Fibroblast of skin of scalp (primary cell): ENCODE measurements at places on chromosomes 3 and 15.
A peak's percentile ranks its signal among the peaks of the same experiment; 100 is the strongest.

- peak; percentile 17 for DNase-seq
These were observed 135.4 kb upstream of the CBLB start for GRCh38 chr3:106004137-106004681.

GRCh38 chr3:63670544-63670943 lies 18.1 kb downstream of the SNTN start:
- DNase-seq, result no peak

DNA sequence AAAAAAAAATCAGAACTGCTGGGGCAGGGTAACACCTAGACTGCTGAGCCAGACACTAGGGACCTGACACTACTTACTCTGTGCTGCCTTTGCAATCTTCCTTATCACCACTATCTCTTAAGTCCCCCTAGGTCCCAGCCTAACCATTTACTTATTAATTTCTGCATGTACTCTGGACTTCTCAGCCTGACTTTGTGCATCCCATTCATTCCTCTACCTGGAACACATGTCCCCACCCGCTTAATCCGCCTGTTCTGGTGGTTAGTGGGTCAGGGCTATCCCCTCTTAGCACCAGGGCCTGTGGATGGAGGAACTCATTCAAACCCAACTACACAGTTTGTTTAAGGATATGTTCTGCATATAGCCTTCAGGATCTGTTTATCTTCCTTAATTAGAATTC lies 5.0 kb upstream of the CACNA1D start:
- DNase-seq, result no peak

DNA sequence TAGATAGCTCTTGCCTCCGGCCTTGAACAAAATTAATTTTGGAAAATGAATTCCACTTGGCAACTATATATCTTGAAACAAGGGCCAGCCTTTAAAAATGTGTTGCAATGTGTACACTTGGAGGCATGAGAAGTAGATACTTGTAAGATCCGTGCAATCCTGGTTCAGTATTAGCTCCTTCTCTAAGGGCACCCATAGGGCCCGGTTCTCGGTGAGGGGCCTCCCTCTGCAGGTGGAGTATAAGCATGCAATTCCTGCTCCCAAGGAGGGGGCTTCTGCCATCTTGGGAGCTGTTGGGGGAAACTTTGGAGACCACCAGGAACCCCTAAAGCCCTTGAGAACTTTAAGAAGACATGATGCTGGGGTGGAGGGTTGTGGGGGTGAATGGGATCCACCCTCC lies 388.7 kb upstream of the RGMA start:
- no peak for DNase-seq

- DNase-seq, result no peak
These were observed 54.2 kb downstream of the B3GALNT1 start for GRCh38 chr3:161050935-161051334.

DNA sequence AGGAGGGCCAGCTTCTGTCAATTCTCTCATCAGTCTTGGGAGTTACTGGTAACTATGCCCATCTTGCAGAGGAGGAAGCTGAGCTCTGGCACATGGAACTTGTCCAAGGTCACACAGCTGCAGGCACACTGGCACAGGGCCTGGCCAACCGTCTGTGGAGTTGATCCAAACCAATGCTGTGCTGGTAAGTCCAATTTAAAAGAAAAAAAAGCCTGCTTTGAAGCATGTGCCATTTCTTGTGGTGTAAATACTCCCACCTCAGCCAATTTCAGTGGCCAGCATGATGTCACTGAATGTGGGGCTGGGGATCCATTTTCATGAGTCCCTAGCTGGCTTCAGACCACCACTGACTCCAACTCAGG lies 83.4 kb downstream of the CHSY1 start:
- DNase-seq, result no peak

DNA sequence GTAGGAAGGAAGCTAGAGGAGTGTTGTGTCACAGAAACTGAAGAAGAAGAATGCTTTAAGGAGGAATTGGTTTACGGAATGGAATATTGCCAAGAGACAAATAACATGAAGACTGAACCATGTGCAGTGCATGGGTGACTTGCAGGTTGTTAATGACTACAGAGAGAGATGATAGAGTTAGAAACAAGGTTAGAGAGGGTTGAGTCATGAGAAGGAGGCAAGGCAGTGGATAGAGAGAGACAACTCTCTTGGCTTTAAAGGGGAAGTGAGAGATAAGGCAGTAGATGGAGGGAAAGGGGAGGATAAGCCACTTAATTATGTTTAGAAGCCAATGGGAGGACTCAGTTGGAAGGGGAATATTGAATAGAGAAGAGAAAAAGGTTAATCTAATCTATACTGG lies 119.3 kb upstream of the CCNL1 start:
- no peak for DNase-seq

DNA sequence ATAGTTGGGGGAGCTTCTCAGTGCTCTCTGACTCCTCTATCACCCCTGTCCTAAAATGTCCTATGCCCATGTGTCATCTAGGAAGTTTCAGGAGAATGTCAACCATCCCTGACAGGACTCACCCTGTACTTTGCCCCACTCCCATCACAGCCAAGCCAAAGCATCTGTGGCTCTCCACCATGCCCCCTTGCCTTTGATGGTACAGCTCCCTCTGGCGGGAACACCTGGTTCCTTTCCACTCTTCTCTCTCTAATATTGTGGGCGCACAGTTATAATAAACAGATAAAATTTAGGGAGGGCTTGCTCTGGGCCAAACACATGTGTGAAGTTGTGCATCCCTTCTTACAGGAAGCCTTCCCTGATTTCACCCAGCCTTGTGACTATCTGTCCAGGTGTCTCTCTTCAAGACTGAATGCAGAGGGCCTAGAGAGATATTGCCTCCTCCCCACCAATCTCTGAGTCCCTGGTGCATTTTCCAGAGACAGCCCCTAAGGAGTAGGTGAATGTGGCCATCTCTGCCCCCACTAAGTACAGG lies 62.8 kb downstream of the ISG20 start:
- no peak for DNase-seq

- peak; percentile 68 for DNase-seq
These were observed 111.6 kb downstream of the KBTBD8 start for GRCh38 chr3:67109651-67110204.

- DNase-seq, result peak; percentile 94
These were observed 44.9 kb upstream of the MANF start for GRCh38 chr3:51340013-51340829.

DNA sequence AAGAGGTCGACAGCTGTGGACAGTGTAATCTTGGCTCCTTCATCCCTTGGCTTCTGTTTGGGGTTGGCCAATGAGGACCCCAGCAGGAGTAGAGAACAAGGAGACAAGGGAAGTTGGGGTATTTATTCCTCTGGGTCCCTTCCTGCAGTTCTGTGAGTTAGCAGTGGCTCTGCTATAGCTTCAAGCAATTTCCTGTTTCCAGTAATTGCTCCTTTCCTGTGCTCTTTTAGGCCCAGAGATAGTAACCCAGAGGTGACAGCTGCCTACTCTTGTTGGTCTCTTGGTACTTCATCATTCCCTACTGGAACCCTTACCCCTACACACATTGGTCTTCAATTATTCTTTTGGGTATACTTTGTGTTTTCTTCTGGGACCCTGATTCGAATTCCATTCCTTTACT lies 92.9 kb downstream of the NR1D2 start:
- DNase-seq, result no peak

- no peak for DNase-seq
These were observed 139.0 kb upstream of the SLC2A2 start for GRCh38 chr3:171165499-171165921.

DNA sequence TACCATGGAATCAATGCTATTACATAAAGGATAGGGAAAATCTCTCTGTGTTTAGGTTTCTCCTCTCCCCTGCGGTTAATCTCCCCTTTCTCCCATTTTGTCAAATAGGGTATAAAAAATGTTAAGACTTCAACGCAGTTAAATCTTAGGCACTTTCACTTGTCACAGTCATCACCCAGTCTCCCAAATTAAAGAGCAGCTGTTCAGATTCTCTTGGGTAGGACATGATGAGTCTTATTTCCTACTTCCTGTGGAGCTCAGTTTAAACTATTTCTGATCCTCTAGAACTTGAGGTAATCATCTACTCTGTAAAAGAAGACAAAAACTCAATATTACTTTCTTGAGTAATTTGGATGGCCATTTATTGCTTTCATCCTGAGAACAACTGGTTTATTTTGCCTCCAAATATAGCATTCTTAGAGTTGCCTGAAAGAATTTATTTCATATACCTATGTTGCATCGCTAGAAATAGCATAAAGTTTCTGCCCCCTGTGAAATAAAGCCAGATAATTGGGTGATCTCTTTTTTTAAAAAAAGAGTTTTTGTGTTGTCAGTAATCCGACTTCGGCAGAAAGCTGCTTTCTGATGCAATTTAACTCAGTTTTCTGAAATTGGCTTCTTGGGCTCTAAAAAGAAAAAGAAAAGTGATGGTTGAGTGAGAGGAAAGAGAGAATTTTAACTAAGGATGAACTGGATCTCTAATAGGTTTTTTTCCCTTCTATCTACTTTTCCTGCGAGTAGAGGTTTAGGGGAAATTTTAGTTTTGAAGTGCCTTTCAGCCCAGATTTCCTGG lies 20.7 kb downstream of the RAP2B start:
- DNase-seq, result peak; percentile 29

DNA sequence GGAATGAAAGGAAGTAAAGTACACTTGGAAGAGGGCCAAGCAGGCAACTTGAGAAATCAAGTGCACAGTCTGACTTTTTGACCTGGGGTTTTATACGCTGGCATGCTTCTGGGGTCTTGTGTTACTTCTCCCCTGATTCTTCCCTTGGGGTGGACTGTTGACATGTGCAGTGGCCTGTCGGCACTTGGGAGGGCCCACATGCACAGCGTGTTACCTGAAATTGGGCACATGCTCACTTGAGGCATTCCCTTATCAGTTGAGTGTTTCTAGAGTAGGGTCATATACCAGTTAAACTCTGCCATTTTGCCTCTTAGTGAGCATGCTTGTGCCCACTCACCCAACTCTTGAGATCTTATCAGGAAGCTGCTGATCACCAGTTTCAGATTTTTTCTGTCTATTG lies 329.1 kb upstream of the SOX2 start:
- no peak for DNase-seq

GRCh38 chr3:183449391-183449790 lies 21.0 kb upstream of the MCF2L2 start:
- DNase-seq, result peak; percentile 18

- peak; percentile 1 for DNase-seq
These were observed 20.7 kb upstream of the OTOL1 start for GRCh38 chr3:161475905-161476304.

DNA sequence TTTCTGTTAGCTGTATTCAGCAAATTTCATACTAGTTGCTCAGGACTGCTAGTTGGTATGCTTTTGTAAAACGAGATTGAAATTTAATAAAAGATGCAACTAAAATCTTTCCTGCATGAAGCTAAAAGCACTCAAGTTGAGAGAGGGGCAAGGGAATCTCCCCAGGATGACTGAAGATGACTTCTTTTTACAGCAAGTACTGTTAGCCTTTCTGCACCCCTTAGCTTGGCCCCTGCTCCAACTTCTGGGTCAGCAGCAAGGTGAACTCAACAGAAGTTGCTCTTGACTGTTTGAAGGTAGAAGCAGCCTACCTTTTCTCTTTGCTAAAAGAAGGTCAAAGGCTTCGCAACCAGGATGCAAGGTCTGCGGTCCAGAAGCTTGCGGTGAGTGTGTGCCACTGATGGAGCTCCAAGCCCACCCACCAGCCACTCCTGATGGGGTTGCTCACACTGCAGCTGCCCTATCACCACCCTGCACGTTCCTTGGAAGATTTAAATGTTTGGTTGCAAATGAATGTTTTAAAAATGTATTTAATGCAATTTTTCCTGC lies 32.5 kb downstream of the NME9 start:
- DNase-seq, result no peak

DNA sequence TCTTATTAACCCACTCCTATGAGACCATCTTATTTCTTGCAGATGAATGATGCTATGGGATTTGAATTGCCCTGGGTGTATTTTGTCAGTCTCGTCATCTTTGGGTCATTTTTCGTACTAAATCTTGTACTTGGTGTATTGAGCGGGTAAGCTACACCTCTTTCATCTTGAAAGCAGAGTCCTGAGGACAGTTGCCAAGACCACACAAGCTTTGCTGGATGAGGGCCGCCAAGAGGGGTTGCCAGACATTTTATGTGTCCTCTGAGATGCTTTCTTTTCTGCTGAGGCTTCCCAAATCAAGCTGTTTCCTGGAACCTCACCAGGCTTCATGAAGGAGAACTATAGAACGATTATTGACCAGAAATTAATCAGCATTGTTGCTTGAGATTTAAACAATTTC lies 173.2 kb downstream of the CHDH start:
- no peak for DNase-seq

- DNase-seq, result no peak
These were observed 107.7 kb upstream of the RPL32 start for GRCh38 chr3:12948891-12949711.

DNA sequence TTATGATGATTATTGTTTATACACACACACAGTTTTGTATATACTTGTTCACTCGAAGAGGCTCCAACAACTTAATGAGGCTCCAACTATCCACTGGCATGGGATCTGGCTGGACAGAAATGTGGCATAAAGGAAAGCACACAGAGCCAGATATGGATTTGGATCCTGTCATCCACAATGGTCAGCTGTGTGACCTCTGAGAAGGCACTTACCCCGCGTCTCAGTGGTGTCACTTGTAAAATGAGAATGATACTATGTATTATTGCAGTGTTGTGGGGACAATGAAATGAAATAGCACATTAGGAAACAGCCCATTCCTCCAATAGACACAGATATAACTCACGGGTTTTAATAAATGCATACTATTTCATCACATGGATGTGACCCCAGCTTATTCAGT lies 42.2 kb downstream of the PDZRN3 start:
- no peak for DNase-seq

DNA sequence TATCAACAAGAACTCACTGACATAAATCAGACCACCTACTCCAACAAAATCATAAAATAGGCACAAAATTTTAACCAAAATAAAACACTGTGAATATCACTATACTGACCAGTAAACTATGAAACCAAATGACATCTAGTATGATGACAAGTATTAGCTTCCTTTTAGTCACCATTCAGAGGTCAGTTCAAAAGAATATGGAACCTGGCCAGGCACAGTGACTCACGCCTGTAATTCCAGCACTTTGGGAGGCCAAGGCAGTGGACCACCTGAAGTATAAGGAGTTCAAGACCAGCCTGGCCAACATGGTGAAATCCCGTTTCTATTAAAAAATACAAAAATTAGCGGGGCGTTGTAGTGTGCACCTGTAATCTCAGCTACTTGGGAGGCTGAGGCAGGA lies 65.8 kb downstream of the SMARCC1 start:
- DNase-seq, result peak; percentile 35

DNA sequence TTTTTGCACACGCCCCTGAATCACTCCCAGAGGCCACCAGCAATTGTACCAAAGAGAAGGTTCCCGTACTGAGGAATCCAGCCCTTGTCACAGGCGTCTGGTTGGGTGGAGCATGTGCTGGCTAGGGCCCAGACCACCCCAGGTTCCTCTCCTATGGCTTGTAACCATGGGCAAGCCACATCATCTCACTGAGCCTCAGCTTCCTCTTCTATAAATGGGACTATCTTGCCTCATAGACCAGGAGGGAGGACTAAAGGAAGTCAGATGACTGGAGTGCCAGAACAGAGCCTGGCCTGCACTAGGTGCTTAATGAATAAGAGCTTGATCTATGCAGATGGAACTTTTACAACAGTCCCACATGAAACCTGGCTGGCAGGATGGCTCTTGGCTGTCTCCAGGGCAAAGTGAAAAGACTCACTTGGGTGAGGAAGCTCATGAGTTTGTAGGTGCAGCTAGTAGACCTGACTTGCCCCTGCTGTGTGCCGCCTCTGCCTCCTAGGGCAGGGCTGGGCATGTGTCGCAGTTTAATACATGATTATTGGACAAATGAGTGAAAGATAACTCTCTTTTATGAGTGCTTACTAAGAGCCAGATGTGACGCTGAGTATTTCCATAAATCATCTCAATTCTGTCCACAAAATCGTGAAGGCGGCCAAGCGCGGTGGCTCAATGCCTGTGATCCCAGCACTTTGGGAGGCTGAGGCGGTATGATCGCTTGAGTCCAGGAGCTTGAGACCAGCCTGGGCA lies 29.3 kb downstream of the CTSH start:
- DNase-seq, result peak; percentile 43
